Astrocyte of the cerebellum (primary cell): ENCODE measurements at places on chromosomes 3 and 15.

- DNase-seq: no peak
Measured at GRCh38 chr3:102511168-102511567, 76.4 kb downstream of the ZPLD1 start.

- DNase-seq: no peak
Measured at GRCh38 chr3:16942955-16943354, 58.2 kb downstream of the PLCL2 start.

DNA sequence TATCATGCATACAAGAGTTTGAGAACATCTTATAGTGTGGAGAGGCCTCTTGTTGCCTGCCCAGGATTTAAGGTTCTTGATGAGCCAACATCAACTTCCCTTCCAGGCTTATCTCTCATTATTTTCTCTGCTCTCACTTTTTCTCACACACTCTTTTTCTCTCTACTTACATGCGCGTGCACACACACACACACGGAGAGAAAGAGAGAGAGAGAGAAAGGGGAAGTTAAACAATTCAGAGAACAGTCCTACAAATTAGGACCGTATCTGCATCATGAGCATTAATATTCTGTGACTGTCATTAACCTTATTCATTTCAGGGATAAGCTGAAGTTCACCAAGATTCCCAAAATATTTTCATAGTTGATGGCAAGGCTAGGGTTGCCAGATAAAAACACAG, 269.0 kb downstream of the ZNF621 start:
- DNase-seq: no peak

DNA sequence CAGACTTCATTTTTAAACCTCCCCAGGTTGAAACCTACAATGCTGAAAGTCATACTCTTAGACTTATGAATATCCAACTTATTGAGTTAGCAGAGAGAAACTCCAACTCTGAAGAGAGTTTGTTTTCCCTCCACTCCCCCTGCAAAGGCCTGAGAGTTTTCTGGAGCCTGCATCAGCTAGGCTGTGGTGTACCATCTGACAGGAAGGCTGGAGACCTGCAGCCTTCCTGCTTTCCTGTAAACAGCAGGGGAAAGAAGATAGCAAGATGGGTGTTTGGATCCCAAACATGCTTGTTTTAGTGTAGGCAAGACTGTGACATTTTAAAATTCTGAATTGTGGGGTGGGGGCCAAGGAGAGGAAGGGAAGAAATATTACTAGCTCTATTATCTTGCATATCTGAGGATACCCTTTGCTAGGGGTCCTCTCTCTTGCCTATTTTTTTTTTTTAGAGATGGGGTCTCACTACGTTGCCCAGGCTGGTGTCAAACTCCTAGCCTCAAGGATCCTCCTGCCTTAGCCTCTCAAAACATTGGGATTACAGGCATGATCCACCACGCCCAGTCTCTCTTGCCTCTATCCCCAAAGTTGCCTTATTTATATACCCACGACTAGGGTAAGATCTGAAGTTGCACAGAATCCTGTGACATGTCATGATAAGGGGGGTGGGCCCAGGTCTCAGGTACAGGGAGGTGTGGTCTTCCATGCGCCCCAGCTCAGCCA, 51.0 kb upstream of the USP3 start:
- no peak for DNase-seq

GRCh38 chr3:82461049-82461889, 699.8 kb upstream of the GBE1 start:
- no peak for DNase-seq
